ENCODE measurements at places on chromosomes 3 and 15. TPM values are rescaled to one million over a fixed set of nuclear protein-coding genes. Genes with fewer than 3 reads are reported as not detected.

DNA sequence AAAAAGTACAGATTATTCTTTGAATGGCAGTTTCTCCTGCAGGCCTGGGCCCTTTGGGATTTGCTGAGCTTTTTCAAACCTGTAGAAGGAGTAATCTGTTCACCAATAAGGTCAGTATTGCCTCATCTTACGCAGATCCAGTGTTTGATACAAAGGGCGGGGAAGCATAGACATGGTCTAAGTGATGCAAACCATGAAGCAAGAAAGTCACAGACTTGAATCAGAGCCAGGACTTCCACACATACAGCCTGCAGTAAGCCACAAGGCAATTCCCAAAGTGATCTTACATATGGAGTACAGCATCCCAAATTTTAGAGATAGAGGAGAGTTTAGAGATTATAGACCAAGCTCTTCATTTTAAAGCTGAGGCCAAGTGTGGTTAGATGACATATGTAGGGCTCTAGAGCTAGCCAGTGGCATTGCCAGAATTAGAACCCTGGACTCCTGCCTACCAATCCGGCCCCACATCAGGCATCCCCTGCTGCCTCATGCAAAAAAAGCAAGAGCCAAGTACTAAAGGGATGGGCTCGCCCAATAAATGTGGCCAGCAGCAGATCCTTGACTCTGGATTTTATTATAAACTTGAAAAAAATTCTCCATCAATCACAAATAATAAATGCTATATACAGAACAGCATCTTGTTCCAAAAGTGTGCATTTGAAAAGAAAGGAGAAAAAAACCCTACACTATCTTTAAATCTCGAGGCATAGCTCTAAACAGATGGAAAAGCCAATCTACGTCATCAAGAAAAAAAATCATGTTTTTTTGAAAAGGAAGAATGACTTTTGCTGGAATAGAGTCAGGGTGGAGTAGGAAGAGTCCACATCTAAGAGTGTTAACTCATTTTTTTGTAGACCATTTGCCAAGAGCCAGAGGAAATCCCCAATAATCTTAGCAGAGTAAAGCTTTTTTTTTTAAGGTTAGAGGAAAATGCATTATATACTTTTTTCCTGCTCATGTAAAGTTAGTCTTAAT, 24.0 kb downstream of the ABI3BP start:
- DNase-seq = no peak

DNA sequence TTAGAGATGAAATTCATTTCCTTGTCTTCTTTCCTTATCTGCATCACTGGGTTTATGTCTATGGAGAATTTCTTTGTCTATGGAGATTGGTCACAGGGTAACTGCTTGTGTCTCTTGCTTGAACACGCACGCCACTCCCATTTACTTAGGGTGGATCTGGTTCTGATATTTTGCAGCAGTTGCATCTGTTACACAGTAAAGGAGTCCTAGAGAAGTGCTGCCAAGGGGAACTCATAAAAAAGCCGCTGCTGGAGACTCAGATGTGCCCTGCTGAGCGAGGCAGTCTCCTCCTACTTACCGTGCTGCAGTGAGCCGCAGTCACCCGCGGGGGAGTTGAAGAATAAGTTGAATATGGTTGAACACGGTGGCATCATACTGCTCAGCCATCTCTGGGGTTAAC, 105.2 kb upstream of the KLHL25 start:
- DNase-seq = no peak

GRCh38 chr3:35782355-35782754, 143.0 kb downstream of the ARPP21 start:
- DNase-seq = no peak

DNA sequence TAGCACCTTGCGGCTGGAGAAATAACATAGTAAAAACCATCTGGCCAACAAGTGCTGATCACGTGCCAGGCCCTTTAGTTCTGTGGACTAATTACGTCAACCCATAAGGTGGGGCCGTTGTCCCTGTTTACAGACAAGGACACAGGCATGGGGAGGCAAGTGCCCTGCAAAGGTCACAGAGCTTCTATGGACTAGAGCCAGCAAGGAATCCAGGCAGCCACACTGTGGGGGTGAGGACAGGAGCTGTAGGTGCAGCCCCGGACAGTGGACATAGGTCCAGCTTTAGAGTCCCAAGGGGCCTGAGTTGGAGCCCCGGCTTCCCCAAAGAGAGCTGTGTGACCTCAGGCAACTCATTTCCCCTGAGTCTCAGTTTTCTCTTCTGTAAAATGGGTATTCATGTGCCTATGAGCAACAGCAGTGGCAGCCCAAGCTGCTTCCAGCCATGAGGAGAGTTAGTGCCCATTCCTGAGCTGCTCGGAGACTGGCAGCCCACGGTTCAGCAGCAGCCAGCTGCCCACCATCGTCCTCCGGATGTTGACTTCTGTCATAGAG, 13.9 kb downstream of the CHST13 start:
- no peak for DNase-seq

GRCh38 chr15:41952013-41952563, 20.3 kb downstream of the EHD4 start:
- DNase-seq = no peak

DNA sequence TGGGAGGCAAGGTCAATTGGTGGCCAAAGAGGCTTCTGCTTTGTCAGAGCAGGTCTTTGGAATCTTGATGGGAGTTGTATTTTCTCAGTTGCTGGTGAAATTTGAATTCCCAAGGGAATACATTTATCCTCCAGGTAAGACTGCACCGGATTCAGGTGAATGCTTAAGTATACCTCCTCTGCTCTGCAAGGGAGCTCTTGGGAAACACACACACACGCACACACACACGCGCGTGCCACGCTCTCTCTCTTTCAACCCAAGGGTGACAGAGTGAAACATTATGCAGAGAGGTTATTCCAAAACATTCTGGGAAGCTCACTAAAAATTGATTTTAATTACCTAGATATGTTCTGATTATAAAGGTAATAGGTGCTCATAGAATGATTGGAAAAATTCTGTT, 33.7 kb downstream of the ST6GAL1 start:
- DNase-seq = no peak

DNA sequence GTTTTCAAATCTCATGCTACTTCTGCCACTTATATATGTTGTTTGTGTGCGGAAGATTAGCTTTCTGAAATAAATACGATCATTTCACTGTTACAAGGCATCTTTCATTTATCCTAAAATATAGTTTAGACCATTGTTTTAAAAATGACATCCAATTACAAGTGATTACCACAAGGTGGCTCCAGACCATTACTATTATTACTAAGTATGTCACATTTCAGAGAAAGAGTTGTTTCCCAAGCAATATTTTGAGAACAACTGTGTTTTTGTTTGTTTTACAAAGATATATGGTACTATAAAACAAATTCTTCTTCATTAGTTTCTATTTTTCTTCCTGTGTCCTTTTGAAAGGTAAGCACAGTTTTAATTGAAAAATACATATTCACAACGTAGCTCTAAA, 136.0 kb upstream of the RAP2B start:
- no peak for DNase-seq

- DNase-seq = no peak
Measured at GRCh38 chr3:73622091-73622805, 2.5 kb downstream of the PDZRN3 start.

DNA sequence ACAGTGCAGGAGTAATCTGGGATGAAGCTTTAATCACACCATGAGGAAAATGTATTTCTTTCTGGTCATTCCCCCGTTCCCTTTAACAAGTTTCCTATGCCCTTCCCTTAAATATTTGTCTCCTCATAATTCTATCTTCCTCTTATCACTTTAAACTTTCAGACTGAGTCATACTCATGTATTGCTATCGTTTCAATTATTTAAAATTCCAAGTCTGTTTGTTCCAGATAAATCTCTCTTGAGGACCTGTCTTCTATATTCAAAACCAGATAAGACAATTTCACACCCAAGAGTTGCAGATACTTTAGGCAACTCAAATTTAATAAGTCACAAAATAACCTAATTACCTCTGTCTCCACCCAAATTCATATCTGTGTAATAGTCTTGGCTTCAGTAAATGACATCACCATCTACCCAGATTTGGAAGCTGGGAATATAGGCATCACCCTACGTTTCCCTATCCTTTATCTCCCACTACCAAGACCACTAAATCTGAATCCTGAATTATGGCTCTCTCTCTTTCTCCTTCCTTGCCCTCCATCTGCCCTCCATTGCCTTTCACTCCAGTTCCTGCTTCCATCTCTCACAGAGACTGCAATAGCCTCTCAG, 220.1 kb downstream of the PYDC2 start:
- DNase-seq = no peak

SAXO2 gene
- total RNA-seq = 4.1 TPM

TNIK gene
- total RNA-seq = 76.7 TPM

PROS1 gene
- total RNA-seq = 14.2 TPM
